ENCODE measurements at places on chromosomes 3 and 15.

DNA sequence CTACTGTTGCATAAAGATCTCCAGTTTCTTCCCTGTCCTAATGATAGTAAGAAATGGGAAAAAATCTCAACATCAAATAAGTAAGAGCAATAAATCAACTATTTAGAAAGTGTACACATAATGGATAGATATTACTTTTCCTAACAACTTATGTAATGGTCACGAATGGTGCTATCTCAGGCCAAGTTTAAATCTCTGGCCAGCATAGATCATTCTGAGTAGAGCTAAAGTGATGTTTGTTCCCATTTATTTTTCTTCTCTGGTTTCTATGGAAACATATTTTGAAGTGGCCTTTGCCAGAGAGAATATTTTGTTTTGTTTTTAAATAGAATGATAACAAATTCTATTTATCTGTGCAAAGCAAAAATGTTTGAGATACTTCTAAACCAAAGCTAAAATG lies 249.7 kb upstream of the TTC14 start:
- DNase-seq, result no peak

DNA sequence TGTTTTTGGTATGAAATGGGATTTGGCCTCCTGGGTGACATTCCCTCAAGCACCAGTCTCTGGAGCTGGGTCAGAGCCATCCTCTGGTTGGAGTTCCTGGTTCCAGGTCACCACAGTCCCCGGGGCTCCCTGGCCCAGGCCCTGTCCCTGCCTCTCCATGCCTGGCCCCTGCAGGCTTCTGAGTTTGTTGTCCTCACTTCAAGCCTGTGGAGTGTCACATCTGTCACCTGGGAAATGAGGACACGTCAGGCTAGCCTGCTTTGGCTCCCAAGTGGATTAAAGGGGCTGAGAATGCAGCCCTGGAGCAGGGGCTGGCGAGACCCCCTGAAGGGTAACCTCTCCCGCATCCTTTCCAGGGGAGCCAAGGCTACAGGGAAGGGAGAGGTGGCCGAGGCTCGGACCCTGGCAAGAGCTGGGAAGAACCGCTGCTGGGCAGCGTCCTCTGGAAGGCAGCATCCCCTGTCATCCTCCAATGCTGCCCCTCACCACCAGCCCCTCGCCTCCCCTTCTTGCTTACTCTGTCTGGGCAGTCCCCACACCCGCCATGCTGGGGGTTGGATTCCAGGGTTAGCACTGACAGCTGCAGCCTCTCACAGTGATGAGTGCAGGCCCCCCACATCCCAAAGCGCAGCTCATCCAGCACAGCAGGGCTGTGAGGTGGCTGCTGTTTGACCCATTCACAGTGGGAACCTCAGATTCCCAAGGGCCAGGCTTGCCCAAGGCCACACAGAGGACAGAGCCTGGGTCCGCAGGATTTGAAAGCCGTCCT lies 75.5 kb upstream of the IQSEC1 start:
- DNase-seq, result no peak

- no peak for DNase-seq
Observed at GRCh38 chr15:37053166-37053565, 47.2 kb downstream of the MEIS2 start.

DNA sequence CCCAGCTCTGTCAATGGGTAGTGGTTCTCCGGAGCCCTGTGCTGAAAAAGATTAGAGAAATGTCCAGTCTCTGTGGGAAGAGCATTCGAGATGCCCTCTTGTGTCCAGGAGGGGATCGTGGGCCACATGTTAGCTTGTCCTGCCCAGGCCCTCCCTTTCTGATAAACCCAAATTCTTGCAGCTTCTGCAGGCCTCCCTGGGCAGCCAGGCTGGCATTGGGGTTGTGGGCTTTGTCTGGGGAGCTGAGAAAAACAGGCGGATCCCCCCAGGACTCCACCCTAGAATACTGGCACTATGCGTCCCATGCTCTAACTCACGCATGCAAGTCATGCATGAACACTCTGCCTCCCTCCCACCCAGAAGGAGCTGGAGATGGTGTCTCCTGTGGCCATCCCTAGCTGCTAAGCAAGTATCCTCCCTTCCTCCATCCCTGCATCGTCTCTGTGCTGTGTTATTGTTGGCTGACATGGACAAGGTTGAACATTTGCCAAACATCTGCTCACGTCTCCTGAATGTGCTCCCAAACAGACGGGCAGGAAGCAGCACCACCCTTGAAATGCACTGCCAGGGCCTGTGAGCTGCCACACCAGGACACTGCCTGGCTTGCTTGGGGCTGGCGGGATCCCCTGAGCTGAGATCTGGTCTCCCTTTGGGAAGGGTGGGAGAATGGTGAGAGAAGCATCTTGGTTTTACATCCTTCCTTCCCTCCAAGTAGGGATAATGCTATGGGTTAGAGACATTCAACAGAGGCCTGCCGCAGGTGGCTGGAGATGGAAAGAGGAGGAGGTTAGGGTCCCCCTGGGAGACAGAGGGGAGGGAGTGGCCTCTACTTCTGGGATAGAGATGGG lies 26.5 kb downstream of the CFAP161 start:
- DNase-seq, result no peak

- no peak for DNase-seq
Observed at GRCh38 chr3:37701734-37702433, 159.8 kb upstream of the CTDSPL start.

DNA sequence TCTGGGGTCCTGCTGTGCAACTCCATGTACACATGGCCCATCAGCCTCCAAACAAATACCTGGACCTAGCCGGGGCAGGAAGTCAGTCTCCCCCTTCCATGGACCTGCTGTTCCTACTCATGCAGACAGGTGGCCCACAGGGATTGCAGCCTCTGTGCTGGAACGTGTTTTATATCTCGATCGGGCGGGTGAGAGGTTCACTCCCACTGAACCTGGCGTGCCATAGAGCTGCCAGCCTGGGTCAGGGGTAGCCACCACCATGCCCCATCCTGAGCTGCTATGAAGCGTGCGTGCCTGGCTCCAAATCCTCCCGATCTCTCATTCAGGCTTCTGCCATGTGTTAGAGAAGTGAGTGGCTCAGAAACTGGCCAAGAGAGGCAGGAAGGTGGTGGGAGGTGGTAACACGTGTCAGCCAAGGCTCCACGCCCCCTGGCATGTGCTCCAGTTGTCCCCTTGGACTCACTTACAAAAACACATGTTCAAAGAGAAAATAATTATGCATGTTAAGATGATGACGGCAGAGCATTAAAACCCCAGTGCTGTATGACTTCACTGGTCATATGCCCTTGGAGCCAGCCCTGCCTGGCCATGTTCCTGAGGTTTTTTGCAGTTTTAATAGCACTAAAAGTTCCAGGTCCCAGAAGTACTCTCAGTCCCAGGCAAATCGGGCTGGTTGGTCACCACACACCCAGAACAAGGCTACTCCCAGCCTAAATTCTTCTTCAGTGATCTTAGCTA lies 30.6 kb downstream of the CTSH start:
- no peak for DNase-seq

DNA sequence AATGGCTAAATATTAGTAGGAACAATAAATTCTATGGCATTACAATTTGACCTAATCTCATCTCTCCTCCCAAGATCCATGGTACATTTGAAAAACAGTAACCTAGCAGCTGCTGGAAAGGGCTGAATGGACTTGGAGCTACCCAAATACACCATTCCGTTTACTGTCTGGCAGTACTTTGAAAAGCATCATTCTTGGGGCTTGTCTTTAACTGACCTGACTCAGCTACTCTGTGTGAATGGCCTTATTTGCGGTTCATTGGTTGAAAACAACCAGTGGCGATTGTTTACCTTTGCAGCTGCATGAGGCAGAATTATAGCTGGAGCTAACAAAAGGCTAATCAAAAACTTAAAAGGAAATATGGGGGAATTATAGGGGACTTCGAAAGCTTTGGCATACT lies 311.2 kb upstream of the MCTP2 start:
- DNase-seq, result no peak

DNA sequence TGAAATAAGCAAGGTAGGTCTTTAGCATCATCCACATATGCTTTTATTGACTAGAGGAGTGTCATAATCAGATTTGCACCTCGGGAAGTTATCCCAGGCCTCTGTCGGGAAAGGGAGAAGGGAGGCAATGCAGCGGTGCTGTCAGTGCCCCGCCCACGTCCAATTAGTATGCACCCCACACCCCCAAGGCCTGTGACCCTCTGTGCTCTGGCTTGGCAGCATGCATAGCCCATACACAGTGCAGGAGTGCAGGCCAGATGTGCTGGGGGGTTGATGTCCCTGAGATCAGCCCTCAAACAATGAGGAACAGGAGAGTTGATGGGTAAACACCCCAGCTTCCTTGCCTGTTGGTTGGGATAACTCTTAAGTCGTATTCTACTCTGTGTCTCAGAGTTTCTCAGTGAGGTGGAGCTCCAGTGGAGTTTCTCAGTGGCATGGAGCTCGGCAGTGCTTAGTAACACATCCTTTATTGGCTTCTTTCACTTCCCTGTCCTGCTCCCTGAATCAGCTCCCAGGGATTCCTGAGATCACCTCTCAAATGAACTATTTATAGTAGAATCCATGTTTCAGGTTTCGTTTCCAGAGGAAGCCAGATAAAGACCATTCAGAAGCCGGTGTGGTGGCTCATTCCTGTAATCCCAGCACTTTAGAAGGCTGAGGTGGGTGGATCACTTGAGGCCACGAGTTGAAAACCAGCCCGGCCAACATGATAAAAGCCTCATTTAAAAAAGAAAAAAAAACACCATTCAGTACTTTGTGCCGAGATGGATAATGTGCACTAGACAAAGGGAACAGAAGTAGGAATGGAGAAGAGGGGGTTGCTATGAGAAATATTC lies 26.7 kb upstream of the NDUFB4 start:
- no peak for DNase-seq

- DNase-seq, result no peak
Observed at GRCh38 chr15:61558172-61559136, 329.4 kb upstream of the RORA start.

DNA sequence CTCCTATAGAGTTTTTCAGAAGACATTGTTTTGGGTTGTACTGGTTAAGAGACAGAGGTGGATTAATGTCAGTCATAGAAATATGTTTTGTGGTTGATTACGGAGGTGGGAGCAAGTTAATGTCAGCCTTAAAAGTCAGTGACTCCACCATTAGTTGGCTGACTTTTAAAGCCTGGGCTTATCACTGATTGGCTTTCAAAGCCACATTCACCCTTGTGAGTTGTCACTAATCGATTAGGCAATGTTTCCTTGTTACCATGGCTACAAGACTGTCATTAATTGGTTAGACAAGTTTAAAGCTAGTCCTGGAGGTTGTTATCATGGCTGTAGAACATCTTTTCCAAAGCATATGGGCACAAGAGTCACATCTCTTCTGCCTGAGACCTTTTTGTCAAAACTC lies 73.0 kb downstream of the NEO1 start:
- DNase-seq, result no peak

GRCh38 chr3:190989218-190989617 lies 126.7 kb upstream of the GMNC start:
- DNase-seq, result no peak

GRCh38 chr3:14301558-14301957 lies 100.8 kb upstream of the SLC6A6 start:
- DNase-seq, result no peak

GRCh38 chr15:60362321-60363086 lies 35.3 kb downstream of the ANXA2 start:
- no peak for DNase-seq

DNA sequence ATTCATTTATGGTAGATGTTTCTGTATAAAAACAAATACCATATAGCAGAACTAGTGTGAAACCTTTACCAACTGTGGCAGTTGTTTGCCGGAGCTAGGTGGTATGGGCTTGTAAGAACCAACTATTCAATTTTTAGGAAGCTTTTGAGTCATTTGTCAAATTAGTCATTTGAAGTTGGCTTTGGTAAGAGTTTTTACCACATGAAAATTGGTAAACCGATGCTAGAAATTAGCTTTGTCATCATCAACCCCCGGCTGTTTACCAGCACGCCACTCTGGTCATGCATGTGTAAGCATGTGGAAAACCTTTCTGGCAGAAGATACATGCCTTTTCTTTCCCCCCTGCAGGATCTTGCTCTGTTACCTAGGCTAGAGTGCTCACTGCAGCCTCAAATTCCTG lies 63.3 kb downstream of the IL1RAP start:
- DNase-seq, result no peak

DNA sequence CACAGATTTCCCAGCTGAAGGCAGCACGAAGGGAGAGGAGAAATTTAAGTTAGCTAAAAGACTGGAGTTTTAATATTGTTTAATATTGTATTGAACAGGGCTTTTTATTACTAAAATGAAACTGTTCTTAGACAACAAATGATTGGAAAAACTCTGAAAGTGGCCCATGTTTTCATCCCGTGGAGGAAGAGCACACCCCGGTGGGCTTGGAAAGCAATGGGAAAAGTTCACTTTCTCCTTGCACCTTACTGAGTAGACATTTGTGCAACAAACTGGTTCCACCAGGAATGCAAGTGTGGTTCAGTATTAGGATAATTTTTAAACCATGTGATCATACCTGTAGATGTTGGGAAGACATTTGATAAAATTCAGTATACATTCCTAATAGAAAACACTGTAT lies 8.2 kb upstream of the ESYT3 start:
- no peak for DNase-seq

GRCh38 chr3:16395212-16395611 lies 118.3 kb downstream of the RFTN1 start:
- no peak for DNase-seq

DNA sequence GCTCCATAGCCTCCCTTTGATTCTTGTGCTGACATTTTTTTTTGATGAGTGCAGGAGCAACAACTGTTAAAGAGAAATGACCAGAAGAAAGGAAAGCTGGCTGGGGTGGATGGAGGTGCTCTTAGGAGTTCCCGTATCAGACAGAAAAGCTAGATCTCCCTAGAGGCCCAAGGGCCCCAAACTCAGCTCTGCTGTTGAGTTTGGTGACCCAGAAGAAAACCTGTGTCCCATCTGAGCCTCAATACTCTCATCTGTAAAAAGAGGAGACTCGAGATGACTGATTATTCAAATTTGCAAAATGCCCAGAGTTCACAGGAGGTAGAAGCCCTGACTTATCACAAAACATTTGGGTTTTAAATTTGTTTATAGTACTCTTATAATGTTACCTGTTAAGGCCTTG lies 142.4 kb downstream of the TIGIT start:
- DNase-seq, result no peak

- no peak for DNase-seq
Observed at GRCh38 chr3:124492824-124493223, 237.4 kb upstream of the UMPS start.

- no peak for DNase-seq
Observed at GRCh38 chr15:78859971-78860719, 12.5 kb upstream of the MORF4L1 start.

DNA sequence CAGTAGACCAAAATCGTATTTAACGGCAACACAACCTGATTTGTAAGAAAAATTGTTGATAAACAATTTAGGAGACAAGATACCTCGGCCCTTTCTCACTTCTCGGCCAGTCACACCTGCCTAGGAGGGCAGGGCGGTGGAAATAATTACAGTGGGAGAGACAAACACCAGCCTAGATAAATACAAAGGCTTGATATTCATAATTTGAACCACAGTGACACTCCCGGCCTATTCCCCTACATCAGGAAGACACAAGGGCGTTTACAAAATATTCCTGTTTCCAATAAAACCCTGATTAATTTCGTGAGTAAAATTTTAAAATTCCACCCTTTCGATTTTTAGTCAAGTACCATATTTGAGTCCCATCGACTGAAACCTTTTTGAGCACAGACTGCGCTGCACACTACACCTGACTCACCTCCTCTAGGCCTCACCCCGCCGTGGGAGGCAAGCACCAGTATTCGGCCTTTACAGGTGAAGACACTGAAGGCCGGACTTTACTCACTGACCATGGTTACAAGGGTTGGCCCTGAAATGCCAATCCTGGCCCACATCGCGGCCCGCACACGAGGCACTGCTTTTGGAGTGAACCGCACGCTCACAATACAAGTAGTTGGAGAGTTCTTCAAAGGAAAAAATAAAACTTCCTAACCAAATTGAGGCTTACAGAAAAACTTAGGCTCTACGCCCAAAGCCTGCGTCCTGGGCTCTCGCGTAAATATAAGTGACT lies 794 bp downstream of the ARPP19 start:
- peak; percentile 47 for DNase-seq

Measured in C1 segment of cervical spinal cord (tissue), 14 donors.